RKO (cell line): ENCODE measurements at places on chromosomes 6 and 20.

DNA sequence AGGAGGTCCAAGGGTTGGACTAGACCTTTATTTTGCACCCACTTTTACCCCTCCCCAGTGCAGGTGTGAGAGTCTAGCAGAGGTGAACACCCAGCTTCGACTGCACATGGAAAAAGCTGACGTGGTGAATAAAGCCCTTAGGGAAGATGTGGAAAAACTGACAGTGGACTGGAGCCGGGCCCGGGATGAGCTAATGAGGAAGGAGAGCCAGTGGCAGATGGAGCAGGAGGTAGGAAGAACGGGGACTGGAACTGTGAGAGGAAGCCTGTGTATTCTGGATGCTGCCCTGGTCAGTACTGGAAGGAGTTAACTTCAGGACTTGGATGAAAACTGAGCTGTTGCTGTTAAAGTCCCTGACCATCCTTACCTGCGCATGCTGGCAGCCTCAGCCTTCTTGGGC lies 10.6 kb downstream of the CEP250 start:
- no peak for DNase-seq

DNA sequence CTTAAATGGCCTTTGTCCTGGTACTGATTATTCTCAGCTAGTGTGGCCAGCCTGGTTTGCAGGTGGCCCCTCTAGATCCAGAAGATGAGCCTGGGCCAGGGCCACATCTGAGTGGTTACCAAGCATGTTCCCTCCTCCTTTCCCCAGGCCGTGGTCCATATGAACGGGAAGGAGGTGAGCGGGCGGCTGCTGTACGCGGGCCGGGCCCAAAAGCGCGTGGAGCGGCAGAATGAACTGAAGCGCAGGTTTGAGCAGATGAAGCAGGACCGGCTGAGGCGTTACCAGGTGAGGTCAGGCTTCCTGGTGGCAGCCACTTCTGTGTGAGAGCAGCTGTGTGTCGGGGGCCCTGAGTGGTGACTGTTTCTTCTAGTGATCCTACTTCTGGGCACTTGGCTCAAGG lies 11.6 kb downstream of the PABPC1L start:
- DNase-seq, result no peak

DNA sequence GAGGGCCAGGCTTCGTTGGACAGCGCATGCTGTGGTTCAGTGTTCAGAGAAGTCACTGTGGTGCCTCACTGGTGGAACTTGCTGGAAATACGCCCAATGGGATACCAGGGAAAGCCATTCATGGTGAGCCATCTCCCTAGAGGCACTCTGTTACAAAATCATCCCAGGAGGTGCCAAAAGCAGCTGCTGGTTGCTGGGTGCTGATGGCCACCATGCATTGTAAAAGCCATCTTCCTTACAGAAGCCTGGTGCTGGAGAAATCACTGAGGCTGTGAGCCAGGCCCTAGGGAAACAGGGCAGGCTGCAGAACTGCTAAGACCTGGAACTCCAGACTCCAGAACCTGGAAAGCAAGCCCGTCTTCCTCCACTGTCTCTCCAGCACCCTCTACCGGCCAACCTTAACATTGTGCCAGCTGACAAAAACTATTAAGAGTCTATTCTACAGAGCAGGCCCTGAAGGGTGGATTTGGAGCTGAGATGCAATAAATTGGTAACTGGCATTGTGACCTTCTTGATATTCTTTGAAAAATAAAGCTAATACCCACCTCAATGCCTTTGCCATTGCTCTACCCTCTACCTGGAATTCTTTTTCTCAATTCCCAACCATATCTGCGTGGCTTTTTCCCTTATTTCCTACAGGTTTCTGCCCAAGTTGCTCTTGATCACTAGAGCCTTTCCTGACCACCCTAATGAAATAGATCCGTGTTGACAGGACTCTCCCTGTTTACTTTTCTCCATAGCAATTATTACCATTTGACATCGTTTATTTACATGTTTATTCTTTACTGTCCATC lies 18.5 kb downstream of the SNRPB start:
- peak; percentile 75 for DNase-seq

DNA sequence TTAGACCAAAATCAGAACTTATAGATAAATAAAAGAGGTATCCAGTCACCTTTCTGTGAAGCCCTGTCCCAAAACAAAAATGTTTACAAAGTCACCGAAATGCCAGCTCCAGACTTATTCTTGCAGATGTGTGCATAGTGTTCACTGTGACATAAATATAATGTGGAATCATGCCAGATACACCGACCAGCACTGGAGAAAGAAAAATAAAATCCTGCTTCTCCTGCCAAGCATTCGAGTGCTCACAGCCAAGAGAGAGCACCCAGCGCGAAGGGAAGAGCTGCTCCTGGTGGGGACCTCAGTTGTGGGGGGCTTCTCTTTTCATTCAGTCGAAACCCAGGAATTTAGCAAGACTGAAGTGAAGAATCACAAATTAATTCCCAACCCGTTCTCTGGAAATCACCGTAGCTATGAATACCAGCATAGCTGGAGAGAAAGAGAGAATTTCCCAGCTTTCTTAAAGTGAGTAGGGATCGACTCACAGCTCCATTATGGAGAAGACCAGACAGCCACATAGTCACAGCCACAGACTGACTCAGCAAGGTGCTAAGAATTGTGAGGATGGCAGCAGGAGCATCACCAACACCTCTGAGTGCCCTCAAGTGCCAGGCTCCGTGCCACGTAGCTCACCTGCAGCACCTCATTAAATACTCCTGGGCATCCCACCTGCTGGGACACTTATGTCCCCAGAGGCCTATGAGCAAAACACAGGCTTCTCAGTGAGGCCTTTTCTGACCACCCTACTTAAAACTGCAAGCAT lies 33.2 kb downstream of the BFSP1 start:
- DNase-seq, result peak; percentile 14

DNA sequence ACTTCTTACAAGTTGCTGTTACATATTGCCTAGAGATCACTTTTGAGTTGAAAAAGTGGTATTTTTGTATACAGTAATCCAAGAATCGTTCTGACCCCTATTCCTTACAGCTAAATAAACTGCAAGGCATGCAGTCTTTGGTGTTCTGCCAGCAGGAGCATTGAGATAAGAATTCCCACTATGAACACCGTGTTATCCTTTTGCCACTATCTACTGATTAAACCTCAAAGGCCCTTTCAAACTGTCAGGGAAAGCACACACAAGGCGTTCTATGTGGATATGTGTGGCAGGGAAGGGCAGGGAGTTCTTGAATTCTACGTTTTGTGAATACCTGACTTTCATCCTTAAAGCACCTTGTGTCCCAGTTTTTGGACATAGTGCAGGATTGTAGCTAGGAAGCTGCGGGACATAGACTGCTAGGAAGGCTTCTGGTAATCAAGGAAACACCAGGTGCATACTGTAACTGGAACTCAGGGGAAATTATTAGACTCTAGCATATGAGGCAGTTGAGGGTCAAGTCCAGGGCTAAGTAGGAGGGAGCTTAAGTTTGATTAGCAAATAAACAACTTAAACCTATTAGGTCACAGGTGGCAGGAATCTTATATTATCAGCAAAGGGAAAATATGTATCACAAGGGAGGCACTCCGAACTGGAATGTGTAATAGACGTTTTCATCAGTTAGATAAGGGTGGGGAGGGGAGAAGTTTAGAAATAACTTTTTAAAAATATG lies 506.6 kb downstream of the RNF144B start:
- DNase-seq, result no peak

DNA sequence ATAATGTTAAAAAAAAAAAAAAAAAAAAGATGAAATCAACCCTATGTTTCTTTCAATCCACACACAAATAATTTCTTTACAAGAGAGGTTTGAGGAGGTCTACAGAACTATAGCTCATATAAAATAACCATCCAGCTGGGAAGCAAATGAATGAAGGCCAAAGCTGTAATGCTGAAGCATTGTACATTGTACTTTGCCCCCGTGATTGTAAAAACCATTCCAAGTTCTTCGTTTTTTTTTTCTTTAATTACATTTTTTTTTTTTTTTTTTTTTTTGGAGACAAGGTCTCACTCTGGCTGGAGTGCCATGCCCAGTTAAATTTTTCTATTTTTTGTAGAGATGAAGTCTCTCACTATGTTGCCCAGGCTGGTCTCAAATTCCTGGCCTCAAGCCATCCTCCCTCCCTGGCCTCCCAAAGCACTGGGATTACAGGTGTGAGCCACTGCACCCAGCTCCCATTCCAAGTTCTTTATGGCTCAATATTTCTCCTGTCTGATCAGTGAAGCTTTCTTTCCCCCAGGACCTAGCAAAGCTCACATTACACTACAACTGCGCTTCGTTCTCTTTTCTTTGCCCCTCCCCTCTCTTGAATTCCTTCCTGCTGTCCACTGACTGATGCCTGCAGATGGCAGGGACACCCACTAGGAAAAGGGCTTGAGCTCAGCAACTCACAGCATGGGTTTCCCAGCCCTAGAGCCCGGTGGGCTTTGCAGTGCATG lies 53.0 kb upstream of the NOP56 start:
- DNase-seq, result no peak

- DNase-seq, result no peak
Observed at GRCh38 chr20:19026901-19027644, 185.4 kb upstream of the SLC24A3 start.

- no peak for DNase-seq
Observed at GRCh38 chr6:165837948-165838745, 175.1 kb upstream of the PDE10A start.

GRCh38 chr20:54600634-54601033 lies 125.2 kb downstream of the DOK5 start:
- DNase-seq, result no peak

DNA sequence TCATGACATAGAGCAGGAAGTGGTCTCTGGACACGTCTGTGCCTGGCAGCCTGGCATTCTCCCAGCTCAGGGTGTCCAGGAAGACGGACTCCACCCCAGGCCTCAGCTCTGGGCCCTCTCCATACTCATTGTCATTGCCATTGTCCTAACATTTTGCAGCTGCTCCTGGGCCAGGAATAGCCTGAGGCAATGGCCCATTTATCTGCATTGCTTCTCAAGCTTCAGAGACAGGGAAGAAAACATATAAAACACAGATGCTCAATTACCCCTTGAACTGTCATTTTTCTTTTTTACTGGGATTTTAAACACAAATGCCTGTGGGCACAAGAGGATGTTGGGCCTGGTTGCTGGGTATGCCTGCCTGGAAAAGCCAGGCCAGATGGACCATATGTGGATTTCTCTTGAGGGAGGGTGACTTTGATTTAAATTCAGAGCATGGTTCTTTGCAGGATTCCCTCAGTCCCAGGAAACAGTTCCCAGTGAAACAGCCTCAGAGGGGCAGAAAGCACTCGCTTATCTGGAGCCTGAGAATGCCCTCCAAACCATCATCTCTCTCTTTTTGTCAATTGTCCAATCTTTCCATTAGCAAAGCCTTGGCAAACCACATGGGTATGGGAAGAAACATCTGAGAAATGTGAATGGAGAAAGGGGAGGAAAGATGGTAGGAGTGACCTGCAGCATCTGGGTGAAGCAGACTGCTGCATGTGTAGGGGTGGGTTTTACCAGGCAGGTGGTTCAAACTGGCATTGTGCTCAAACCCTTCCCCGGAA lies 17.9 kb downstream of the LAMP5 start:
- DNase-seq, result no peak

DNA sequence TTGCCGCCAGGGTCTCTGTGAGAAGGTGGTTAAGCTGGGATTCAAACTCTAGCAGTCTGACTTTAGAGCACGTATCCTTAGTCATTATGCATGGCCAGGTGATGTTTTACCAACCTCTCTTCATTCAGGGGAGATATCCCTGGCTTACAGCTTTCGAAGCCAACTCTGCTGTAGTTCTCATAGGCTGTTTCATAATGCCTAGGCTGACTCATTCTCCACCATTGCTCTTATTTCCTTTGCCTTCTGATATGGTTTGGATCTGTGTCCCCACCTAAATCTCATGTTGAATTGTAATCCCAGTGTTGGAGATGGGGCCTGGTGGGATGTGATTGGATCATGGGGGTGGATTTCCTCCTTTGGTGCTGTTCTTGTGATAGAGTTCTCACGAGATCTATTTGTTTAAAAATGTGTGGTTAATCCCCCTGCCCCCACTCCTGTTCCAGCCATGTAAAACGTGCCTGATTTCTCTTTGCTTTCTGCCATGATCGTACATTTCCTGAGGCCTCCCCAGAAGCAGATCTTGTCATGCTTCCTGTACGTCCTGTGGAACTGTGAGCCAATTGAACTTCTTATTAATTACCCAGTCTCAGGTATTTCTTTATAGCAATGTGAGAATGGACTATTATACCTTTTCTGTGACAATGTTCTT lies 94.6 kb upstream of the MAN1A1 start:
- no peak for DNase-seq

DNA sequence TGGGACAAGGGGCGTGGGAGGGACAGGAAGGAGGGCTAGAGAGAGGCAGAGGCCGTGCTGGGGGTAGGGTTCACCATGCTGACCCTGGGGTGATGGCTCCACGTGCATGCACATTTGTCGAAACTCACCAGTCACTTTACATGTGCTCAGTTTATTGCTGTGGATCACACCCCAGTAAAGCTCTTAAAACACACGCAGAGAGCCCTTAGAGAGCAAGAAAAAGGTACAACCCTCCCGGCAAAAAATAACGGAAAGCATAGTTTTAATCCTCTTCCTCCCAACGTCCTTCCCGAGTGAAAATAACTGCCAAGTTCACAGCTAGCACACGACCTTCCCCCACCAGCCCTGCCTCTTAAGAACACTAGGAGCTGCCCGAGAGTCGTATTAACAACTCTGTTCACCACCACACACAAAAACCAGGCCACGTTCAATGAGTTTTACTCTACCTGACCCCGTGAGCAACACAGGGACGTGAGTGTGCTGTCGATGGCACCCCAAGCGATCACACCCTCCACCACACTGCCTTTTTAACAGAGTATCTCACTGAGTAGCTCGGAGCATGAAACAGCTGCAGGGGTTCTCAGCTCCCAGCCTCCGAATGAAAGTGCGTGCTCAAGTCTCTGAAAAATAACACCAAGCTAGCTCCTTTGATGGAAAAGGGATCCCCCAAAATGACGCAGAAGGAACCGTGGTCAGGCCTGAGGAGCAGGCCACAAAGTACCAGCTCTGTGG lies 39.7 kb downstream of the TAF4 start:
- no peak for DNase-seq

GRCh38 chr6:117840541-117840983 lies 66.5 kb upstream of the SLC35F1 start:
- peak; percentile 68 for DNase-seq

DNA sequence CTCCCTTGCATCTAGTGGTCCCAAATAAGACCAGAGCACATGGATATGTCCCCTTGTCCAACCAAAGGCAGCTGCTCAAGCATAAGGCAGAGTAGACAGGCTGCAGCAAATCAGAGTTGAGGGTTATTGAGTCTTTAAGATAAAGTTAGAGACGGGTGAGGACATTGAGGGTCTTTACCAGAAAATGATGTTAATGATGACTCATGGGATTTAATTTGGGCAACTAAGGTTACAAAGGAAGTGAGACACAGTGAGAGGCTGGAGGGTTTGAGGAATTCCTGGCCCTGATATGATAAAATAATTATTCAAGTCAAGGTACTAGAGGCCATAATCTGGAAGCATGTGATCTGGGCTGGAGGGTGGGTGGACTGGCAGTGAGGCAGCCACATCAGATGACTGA lies 133.6 kb downstream of the ALDH8A1 start:
- DNase-seq, result no peak

- no peak for DNase-seq
Observed at GRCh38 chr6:15073883-15074465, 171.9 kb upstream of the JARID2 start.
